H54 (cell line): ENCODE measurements at places on chromosomes 13 and 19.

GRCh38 chr13:83024232-83024631 is 858.0 kb downstream of the SLITRK1 start:
- no peak for DNase-seq

- no peak for DNase-seq
Observed at GRCh38 chr13:76397413-76397812, 488.8 kb downstream of the KCTD12 start.

DNA sequence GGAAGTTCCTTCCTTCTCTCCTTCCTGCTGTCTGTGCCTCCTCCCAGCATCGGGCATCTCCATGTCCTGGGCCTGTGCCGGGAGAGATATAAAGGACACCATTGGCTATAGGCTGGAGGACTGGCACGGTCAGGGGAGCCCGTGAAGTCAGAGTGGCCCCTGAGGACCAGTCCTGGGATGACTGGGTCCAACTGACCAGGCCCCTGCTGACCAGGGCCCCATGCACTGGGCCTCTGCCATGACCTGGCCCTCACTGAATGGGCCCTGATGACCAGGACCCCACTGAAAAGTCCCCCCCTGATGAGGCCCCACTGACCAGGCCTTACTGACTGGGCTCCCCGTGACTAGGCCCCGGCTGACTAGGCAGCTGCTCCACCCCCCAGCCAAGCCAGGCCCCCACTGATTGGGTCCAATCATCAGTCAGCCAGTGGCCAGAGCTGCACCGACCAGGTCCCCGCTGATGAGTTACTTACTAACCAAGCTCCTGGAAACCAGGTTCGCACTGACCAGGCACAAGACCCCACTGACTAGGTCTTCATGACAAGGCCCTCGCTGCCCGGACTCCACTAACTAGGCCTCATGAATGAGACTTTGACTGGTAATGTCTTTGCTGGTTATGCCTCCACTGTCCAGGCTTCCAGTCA is 20.0 kb upstream of the ZNF14 start:
- DNase-seq: no peak

- DNase-seq: no peak
Observed at GRCh38 chr13:77000475-77000874, 8.6 kb downstream of the CLN5 start.

DNA sequence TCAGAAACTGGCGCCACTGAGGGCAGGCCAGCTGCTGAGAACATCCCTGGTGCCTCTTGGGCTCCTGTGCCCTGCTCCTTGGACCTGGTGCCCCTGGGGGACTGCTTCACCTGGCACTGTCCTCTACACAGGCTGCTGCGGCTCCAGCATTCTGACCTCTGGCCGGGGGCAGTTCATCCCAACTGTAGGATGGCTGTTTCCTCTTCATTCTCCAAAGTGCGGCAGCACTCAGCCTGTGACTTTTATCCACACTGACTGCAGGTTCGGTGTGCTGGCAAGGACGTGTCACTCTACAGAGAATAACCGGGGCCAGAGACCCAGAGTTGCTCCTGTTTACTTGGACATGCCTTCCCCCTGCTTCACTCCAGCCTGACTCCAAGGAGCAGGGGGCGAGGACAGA is 7.6 kb upstream of the ANKRD10 start:
- DNase-seq: no peak

GRCh38 chr13:113357529-113357928 is 6.4 kb downstream of the GRTP1 start:
- DNase-seq: peak; percentile 95

GRCh38 chr13:89977203-89977602 is 1370.3 kb upstream of the MIR17HG start:
- no peak for DNase-seq

GRCh38 chr13:25659091-25659795 is 287.5 kb downstream of the ATP8A2 start:
- no peak for DNase-seq

DNA sequence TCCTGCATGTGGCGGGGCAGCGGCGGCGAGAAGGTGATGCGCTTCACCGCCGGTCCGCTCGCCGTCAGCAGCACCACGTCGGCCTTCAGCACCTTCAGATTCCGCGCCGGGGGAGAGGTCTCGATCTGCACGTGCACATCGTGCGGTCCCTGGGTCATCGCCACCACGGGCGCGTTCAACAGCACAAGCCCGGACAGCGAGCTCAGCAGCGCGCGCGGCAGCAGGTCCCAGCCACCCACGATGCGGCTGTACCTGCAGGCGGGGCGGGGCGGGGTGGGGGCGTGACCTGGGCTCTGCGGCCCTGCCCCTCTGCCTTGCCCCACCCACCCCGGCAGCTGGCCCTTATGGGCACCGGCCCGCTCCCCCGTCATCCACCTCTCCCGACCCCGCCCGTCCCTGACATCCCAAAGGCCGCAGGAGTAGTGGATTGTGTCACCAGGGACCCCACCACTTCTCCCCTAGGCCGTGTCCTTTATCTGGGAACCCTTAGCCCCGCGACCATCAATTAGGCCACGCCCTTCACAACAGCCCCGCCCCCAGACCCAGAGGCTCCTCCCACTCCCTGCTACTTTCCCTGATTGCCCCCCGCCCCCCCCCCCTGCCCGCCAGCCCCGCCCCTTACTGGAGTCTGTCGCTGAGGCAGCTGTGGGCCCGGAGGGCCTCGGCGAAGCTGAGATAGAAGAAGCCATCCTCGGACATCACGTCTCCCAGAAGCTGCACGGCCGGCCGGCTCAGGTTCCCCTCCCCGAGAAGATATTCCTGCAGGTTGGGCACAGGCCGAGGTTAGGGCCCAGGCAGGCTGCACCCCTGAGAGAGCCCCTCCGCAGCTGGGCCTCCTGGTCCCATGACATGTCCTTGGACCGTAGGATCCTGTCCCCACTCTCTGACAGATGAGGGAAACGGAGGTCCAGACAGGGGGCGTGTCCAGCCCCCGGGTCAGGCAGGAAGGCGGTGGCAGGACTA is 6.1 kb downstream of the IL4I1 start:
- no peak for DNase-seq

DNA sequence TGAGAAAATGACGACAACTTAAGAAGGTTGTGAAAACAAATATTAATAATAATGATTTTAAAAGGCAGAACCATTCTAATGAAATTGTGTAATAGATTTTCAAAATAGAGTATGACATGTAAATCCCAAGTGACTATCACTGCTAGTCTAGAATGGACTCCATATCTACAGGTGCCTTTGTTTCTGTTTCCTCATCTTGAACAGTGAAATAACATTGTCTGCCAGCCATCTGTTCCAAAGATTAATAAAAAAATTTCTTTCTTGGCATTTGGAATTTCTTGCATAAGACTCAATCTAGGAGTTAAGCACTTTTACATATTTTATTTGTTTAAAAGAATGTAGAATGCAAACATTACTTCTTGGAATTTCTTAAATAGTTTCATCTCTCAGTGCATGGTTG is 520.1 kb upstream of the ARGLU1 start:
- no peak for DNase-seq

DNA sequence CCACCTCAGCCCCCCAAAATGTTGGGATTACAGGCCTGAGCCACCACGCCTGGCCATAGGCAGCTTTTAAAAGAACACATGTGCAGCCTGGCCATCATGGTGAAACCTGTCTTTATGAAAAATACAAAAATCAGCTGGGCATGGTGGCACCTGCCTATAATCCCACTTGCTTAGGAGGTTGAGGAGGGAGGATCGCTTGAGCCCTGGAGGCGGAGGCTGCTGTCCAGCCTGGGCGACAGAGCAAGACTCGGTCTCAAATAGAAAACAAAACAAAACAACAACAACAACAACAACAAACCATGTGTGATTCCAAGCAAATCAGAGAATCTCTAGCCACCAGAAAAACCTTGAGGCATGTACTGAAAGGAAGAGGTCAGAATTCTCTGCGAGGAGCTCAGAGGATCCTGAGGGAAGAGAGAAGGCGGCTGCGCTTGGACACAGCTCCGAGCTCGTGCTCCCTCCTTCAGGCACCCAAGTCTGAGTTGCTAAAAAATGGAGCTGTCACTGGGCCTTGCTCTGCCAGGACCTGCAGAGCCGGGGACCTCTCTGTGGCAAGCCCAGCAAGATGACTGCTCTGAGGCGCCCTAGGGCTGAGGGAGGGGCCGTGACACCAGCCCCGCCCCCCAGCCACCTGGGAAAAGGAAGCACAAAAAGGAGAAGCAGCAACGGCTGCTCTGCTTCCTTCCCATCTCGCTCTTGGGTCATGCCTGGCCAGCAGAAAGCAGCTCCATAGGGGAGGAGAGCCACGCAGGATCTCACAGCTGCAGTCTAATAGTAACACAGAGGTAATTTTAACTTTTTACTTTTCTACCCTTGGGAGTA is at the start of gene ARL11:
Gene ARL11 (plus strand): TSS at position 677 of the 822 bp plus-strand sequence. CDS start 1,941 bp downstream, outside the sequence.
- no peak for DNase-seq

- DNase-seq: no peak
Observed at GRCh38 chr13:42272804-42273175, 838 bp downstream of the AKAP11 start.

GRCh38 chr19:13629687-13630357 is 123.5 kb upstream of the CACNA1A start:
- no peak for DNase-seq

DNA sequence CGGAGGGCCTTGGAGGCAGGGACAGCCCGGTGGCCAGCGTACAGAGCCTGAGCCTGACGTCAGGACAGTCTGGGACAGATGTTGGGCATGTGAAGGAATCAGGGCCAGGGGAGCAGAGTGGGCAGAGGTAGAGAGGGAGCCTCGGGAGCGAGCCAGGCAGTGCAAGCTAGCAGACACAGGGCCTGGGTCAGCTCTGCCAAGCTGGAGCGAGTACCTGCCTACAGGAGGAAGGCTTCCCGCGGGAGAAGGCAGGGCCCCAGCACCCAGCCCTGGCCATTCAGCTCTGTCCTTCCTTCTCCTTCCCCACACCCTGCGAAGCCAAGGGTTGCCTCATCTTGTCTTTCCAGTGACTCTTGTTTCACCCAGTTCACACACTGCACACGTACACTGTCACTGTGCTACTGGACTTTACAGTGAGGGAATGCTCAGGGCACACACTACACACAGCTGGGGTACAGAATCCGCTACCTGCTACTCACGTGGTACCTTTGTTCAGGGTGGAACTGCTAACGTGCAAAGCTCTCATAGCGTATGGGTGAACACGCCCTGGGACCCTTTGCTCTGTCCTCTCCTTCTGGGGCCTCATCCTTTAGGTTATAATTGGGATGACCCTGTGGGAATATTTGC is 9.8 kb upstream of the C1QTNF9 start:
- no peak for DNase-seq

DNA sequence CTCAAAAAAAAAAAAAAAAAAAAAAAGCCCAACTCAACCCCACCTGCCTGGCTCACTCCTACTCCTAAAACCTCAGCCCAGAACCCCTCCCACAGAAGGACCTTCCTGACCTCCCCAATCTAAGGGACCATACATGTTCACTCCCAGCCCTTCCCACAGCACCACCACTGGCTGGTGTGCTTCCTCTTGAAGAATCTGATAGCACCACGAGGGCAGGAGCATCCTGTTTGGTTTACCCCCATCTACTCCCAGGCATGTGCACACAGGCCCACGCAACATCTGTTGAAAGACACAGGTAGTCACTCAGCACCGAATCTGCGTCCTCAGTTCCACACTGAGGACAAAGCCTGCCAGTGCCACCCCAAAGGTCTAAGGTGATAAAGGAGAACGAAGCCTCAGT is 8.2 kb downstream of the LATS2 start:
- no peak for DNase-seq

DNA sequence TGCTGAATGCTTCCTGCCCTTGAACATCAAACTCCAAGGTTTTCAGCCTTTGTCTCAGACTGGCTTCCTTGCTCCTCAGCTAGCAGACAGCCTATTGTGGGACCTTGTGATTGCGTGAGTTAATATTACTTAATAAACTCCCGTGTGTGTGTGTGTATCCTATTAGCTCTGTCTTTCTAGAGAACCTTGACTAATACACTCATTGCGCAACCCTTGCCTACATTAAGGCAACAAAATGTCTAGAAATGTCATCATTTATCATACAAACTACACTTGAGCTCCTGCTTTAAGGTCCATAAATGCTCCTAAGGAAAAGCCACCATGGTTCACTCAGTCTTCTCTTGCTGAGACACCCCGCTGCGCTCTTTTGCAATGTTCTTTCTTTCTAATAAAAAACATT is 2861.0 kb downstream of the PCDH9 start:
- no peak for DNase-seq

DNA sequence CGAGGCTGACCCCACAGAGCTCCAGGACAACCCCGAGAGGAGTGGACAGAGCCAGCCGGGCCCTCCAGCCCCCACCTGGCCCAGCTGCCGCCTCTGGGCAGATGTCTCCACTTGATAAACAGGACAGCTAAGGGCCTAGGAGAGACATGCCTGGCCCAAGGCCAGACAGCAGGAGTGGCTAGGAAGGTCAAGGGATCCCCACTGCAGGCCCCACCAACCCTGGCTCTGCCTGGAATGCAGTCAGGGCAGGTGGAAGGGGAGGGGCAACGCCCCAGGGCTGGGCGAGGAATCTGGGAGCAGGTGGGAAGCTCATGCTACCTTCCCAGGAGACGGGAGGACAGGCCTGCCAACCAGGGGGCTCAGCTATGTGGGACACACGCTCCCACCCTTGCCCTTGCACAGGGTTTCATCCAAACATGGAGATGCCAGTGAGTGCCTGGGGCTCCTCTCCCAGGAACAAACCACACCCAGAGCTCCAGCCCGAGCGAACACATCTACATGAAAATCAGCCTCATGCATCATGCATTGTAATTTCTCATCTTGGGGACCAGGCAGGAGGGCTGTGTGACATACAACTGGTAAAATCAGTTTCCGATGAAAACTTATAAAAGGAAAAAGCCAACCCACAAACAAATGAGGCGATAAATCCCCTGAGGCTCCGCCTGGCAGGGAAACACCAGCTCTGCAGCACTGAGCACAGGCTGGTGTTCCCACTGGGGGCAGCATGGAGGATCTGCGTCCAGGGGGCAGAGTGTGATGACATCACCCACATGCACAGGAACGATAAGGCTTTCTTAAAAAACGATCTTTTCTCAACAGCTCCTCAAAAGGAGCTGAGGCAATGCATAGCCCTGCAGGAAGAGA is 25.0 kb downstream of the SH3GL1 start:
- peak; percentile 43 for DNase-seq
